Stimulated activated CD8-positive, alpha-beta memory T cell treated with anti-CD3 and anti-CD28 coated beads, Interleukin-2, amount 100 ng/mL, for 1 hour (primary cell): ENCODE measurements at places on chromosomes 12 and 14.

- DNase-seq, result no peak
Observed at GRCh38 chr12:68497702-68498101, 113.0 kb upstream of the RAP1B start.

DNA sequence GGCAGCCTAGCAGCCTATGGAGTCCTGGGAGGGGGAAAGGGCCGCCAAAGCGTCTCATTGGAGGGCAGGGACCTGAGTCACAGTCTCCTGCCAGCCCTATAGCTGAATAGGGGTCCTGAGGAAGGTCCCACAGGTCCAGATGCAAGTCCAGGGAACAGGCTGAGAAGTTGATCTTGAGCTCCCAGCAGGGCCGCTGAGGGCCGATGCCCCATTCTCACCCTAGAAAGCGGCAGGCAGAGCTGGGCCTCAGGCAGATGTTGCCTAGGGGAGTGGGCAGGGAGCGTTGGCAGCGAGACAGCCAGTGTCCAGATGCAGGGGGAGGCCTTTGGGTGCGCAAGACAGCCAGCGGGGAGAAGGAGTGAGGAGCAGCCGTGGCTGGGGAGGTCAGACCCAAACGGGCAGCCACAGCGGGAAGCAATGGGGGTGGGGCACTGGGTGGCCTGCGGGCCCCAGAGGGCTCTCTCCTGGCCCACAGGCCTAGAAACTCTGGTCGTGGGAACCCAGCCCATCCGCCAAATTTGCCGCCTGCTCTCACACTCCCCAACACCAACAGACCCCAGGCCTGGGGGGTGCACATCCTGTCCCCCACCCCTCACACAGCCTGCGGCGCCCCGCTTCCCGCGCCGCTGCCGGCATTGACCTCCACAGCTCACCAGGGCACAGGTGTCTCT lies 1.1 kb downstream of the HDAC7 start:
- no peak for DNase-seq

DNA sequence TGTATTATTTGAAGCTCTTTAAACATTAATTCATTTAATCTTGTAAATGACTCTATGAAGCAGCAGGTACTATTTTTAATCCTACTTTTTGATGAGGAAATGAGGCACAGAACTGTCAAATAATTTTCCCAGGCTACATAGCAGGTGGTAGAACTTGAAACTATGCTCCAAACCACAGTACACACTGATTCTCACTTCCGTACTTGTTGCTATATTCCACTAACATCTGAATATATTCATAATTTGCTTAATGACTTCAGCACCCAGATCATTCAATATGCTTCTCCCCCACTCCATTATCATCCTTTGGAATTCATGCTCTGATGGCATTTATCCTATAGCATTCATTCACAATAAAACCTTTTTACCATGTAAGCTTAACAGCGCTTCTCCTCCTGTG lies 4.9 kb downstream of the ERGIC2 start:
- DNase-seq, result no peak

- no peak for DNase-seq
Observed at GRCh38 chr12:2250797-2251196, 198.0 kb downstream of the CACNA1C start.

DNA sequence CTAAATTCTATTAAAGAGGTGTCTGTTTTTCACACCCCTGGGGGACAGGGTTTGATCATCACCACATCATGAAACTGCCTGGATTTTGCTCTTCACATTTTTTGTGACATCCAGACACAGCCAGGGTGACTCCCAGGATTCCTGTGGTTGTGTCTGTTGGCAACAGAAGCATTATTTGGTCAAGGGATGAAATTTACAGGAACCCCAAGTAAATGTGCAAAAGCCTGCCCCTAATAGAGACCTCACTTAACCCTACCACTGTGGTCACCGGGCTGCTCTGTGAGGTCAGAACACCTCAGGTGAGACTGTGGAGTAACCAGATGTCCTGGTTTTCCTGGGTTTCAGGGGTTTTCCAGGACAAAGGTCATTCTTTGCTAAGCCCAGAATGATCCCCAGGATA lies 103.8 kb downstream of the DAD1 start:
- no peak for DNase-seq

- no peak for DNase-seq
Observed at GRCh38 chr12:27781680-27782079, 1.6 kb upstream of the MANSC4 start.

GRCh38 chr12:111759991-111760390 lies 6.7 kb upstream of the ALDH2 start:
- no peak for DNase-seq

GRCh38 chr12:77082021-77082420 lies 16.7 kb upstream of the E2F7 start:
- no peak for DNase-seq

- DNase-seq, result no peak
Observed at GRCh38 chr14:74425525-74426201, 347 bp downstream of the SYNDIG1L start.

DNA sequence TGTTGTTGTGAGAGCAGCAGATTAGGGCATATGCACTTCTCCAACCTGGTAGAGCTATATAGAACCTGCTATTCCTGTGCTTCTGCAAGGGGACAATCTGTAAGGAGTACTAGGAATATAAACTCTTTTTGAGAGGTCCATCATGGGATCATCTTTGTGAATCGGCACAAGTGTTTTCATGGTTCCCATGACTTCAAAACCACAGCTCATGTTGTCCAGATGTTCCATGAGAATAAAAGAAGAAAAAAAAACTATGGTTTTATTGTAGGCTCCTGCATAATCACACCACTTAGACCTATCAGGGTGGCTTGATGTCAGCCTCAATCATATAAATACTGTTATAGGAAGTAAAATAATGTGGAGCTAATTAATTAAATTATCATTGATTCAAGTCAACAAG lies 311.4 kb upstream of the ATP2B1 start:
- no peak for DNase-seq

- DNase-seq, result no peak
Observed at GRCh38 chr12:20404576-20405346, 36.4 kb downstream of the PDE3A start.

DNA sequence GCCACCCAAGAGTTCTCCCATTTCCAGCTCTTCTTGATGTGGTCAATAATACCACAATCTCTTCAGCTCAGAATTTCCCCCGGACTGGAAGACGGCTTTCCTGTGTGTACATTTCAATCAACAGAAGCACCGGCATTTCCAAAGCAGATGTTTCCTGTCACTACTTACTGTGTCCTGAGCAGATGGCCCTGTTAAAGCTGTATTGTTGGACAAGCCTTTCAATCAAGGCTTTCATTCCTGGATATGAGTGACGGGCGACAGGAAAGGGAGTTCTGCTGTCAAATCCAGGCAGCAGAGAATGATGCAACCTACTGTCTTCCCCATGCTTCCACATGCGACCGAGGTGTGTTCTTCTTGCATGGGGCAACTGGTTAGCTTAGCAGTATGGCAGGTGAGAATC lies 76.4 kb upstream of the CCDC60 start:
- DNase-seq, result no peak

- no peak for DNase-seq
Observed at GRCh38 chr14:54772451-54772881, 130.2 kb downstream of the GCH1 start.

- DNase-seq, result no peak
Observed at GRCh38 chr14:102775855-102776760, 1.1 kb upstream of the TRAF3 start.
